ENCODE measurements at places on chromosomes 1 and 21.

DNA sequence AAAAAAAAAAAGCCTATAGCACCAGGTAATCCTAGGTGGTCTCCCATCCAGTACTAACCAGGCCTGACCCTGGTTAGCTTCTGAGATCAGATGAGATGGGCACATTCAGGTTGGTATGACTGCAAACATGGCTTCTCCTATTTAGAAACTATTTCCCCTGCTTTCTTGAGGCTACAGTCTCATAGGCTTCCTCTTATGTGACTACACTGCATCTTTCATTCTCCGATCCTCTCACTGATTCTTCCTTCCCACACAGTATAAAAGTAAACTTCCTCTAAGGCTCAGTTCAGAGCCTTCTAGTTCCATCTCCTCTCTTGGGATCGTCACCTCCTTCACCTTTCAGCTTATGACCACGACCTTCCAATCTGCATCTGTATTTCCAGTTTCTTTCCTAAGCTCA is 30.4 kb upstream of the RNF2 start:
- DNase-seq: no peak

GRCh38 chr1:214364386-214364785 is 83.4 kb downstream of the SMYD2 start:
- DNase-seq: no peak

- DNase-seq: no peak
Measured at GRCh38 chr1:175179837-175180590, 12.6 kb downstream of the KIAA0040 start.

DNA sequence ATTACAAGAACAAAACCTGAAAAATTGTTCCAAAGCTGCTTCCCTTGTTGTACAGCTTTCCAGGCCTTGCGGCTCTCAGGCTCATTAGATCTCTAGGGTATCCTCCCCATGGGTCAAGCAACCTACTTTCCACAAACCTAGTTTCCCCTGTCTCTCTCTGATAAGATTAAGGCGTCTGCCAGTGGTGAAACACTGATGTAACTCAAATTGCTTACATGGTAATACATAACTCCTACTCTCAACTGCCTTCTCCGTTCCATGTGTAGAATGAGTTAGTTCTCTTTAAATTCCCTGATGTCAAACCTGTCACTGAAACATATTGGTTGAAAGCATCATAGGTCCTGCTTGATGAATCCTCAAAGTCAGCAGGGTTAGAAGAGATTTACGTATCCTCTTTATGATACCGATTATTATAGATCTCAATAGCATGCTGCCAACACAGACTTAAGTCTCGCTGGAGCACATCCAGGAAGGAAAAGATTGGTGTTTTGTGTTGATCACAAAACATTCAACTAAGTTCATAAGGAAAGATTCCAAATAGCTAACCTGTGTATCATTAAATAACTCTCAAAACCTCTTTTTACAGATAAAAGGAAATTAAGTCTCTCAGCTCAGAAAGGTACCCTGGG is 10.6 kb downstream of the PPP1R15B start:
- DNase-seq: no peak

DNA sequence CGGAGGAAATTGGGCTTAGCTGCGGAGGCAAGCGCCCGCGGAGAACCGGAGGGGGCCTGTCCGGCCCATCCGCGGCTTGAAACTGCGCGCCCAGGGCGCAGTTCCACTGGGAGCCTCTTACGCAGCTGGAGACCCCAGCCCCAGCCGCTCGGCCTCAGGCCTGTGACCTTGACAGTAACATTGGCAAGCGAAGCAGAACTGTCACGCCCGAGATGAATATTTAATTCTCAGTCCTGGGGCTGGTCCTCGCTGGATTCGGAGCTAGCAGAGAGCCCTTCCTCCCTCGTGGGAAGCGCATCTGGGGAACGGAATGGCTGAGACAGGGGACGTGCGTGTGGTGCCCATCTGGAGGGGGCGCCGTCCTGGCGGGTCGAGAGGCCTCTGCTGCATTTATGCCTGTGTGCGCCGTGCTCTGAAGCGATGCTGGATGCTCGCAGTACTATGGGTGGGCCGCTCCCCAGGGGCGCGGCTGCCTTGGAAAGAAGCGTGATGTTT is 928 bp downstream of the SLC6A17 start:
- no peak for DNase-seq

GRCh38 chr21:15763359-15763758 is 33.6 kb downstream of the USP25 start:
- no peak for DNase-seq
